Ureter (tissue), 1 donor: ENCODE measurements at places on chromosomes 11 and 22. TPM values are rescaled to one million over a fixed set of nuclear protein-coding genes. Genes with fewer than 3 reads are reported as not detected.

- DNase-seq: no peak
Observed at GRCh38 chr11:64450168-64450560, 91.2 kb downstream of the RPS6KA4 start.

GRCh38 chr22:19517171-19517500 lies 7.1 kb downstream of the CLDN5 start:
- no peak for DNase-seq

DNA sequence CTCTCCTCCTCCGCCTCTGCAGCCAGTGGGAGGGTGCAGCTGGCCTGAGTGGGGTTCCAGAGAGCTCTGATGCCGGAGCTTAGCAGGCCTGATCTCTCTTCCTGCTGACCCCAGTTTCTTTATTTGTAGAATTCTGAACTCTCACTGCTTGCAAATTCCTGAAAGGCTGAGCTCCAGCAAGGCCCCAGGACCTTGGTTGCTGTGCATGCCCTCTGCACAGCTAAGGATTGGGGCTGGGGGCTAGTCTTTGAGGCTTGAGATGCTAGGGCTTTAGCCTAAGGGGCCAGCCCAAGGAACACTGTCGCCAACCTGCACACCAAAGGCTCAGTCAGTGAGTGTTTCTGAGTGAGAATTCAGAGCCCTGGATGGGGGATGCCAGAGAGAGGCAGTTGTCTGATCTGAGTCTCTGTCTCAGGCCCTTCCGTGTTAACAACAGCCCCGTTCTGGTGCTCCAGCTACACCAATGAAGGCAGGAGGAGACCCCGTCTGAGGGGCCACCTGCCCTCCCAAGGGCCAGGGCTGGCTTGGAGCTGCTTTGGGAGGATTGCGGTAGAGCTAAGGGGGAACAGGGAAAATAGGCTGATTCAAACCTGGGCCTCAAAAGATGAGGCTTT lies 106.0 kb upstream of the LMO1 start:
- no peak for DNase-seq

Gene MPZL3
- total RNA-seq: 7.9 TPM

DNA sequence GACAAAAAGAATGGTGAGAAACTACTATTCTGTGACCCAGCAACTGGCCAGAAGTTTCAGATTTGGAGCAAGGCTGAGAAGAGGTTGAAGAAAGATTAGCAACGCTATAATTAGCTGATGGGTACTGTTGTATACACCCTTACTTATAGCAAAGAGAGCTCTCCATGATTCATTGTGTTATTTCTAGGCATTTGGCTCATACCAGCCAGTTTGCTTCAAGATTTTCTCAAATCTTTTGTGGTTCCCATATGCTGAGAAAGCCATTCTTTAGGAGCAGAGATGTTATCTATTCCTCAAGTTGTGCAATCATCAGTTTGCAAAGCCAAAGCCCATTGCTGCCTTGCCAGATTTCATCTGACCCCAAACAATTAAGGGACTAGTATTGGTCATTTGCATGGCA lies 179.4 kb downstream of the ETS1 start:
- DNase-seq: no peak

Gene SYT13
- total RNA-seq: not detected

GRCh38 chr22:32354360-32355351 lies 3.0 kb upstream of the RFPL3 start:
- DNase-seq: no peak

DNA sequence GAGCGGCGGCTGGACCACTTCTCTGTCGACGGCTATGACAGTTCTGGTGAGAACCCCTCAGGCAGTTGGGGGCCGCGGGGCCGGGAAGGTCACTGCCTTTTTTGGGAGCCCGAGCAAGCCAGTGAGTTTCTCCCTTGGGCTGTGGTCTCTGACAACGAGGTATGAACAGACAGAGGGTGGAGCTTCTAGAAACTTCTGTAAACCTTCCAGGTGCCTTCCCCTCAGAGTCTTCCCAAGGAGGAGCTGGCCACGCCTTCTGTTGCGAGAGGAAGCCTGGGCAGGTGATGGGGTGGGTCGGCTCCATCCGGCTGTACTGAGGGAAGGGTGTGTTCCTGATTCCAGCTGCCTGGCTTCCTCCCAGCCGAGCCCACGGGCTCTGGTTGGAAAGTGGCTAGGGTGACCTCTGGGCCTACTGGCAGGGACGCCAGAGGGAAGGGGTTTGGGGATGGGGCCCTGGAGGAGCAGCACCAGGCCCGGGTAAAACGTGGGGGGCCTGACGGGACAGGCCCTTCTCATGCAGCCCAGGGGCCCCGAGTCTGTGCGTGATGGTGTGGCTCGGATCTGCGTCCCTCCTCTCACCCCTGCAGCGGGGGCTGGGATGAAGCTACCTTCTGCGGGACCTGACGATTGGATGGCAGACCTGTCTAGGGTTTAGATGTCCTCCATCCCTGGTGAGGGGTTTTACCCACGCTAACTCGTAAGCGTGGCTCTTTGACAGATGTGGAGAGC lies 110.8 kb downstream of the KCNQ1OT1 start:
- peak; percentile 38 for DNase-seq

Gene C22orf23
- total RNA-seq: not detected

Gene DDI1
- total RNA-seq: not detected

Gene YPEL1
- 1.7 TPM for total RNA-seq

GRCh38 chr11:73465871-73466270 lies 89.7 kb downstream of the RELT start:
- DNase-seq: no peak

DNA sequence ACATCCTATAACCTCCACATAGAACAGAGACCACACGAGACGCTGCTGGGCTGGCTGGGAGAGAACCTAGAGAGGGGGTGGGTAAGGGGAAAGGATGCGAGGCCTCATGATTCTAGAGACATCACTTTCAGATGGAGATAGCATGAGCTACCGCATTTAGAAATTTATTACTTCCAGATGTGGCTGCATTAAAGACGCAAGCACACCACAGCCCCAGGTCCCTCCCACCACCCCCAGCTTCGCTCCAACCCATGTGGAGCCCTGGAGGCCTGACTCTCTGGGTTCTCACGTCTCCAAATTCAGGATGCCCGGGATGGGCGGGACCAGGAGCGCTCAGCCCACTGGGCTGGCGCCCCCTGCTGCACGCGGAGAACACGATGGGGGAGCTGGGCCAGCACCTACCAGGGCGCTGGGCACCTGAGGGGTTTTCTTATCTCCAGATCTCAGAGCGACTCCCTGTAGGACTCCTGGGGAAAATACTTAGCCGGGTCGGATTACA lies 13.6 kb downstream of the MRPL21 start:
- DNase-seq: peak; percentile 62

- peak; percentile 90 for DNase-seq
Observed at GRCh38 chr11:67277231-67277961, 11.1 kb downstream of the GRK2 start.

- no peak for DNase-seq
Observed at GRCh38 chr11:28922386-28922981, 814.3 kb downstream of the METTL15 start.

Gene IRAG1
- total RNA-seq: 75.5 TPM

DNA sequence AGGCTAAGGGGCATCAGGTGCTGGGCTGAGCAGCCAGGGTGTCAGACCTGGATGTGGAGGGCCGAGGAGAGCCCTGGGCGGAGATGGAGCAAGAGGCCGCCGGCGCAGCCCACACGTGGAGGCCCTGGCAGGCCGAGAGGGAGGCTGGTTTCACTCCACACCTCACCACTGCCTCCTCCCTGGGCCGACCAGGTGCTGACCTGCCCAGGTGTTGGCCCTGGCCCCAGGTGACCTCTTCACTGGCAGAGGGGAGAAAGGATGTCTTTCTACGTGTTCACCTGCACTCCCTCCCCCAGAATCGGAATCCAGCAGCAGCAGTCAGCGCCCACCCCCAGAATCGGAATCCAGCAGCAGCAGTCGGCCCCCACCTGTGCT lies 781 bp downstream of the ANO9 start:
- no peak for DNase-seq

GRCh38 chr11:126357055-126357962 lies 1.8 kb downstream of the ST3GAL4 start:
- DNase-seq: peak; percentile 42

DNA sequence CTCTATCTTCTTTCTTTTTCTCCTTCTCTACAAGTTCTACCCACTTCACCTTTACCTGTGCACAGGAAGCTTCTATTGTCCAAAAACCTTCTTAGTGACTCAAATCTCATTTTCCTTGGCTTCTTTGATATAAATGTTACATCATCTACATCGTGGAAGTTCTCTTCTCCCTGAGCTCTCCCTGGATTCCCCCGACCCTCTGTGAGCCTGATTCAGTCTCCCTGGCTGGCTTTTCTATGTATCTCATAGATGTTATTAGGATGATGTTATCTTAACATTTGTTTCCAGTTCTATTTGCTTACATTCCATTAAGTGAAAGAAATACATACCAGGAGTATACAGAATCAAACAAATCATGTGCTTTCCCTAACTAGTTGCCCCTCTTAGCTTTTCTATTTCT lies 235.8 kb upstream of the PITPNB start:
- no peak for DNase-seq

- no peak for DNase-seq
Observed at GRCh38 chr11:83088965-83089364, 17.3 kb upstream of the RAB30 start.

DNA sequence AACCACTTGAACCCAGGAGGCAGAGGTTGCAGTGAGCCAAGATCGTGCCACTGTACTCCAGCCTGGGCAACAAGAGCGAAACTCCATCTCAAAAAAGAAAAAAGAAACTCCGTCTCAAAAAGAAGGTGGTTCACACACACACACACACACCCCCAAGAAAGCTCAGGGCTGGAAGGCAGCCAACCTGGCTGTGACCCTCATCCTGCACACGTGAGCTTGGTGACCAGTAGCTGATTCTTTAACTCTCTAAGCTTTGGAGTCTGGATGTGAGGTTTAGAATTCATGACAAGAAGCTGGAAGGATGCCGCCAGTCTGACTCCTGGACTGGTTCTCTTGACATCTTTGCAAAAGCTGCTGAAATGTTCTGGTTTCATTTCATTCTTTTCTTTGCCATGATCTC lies 1.9 kb upstream of the RNH1 start:
- peak; percentile 42 for DNase-seq

Gene SYT12
- 4.8 TPM for total RNA-seq

Gene SAA4
- not detected for total RNA-seq

Gene SLC6A5
- total RNA-seq: not detected

Gene DCHS1
- total RNA-seq: 26.0 TPM

Gene PIH1D2
- total RNA-seq: 3.4 TPM

GRCh38 chr11:38384568-38384967 lies 1786.5 kb upstream of the RAG2 start:
- no peak for DNase-seq

- DNase-seq: no peak
Observed at GRCh38 chr22:49738006-49738405, 89.7 kb downstream of the BRD1 start.

Gene SLC22A8
- not detected for total RNA-seq

Gene RIMBP3C
- 0.29 TPM for total RNA-seq

Gene ZNF280B
- total RNA-seq: 1.5 TPM

GRCh38 chr11:134509381-134510232 lies 97.6 kb upstream of the B3GAT1 start:
- peak; percentile 39 for DNase-seq

Gene TSSK2
- total RNA-seq: not detected

- DNase-seq: no peak
Observed at GRCh38 chr11:79762279-79762921, 321.6 kb upstream of the TENM4 start.

GRCh38 chr11:96062134-96062533 lies 138.2 kb upstream of the MTMR2 start:
- DNase-seq: no peak

DNA sequence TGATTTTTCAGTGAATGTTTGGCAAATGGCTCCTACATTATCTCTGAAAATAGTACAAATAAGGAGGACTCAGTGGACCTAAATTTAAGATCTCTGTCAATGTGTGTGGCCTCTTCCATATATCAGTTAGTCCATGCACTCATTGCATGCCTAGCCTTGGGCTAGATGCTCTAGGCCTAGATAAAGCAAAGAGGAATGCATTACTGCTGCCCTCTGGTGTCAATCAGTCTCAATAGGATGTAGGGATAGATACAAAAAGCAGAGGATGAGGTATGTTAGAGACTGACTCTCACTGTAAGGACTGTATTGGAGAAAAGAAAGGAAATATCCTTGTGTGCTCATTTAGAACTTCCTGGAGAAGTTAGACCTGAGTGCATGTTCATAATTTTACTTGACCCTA lies 42.0 kb downstream of the MS4A2 start:
- DNase-seq: no peak

- no peak for DNase-seq
Observed at GRCh38 chr11:10305964-10306918, 1.4 kb downstream of the ADM start.

GRCh38 chr11:120335908-120336640 lies at the start of gene ARHGEF12:
TSS of gene ARHGEF12 (plus strand) at chr11:120336413. CDS start at chr11:120337244, 831 bp downstream.
- DNase-seq: peak; percentile 96

Gene MRGPRF
- 75.2 TPM for total RNA-seq

Gene EMID1
- 2.4 TPM for total RNA-seq

DNA sequence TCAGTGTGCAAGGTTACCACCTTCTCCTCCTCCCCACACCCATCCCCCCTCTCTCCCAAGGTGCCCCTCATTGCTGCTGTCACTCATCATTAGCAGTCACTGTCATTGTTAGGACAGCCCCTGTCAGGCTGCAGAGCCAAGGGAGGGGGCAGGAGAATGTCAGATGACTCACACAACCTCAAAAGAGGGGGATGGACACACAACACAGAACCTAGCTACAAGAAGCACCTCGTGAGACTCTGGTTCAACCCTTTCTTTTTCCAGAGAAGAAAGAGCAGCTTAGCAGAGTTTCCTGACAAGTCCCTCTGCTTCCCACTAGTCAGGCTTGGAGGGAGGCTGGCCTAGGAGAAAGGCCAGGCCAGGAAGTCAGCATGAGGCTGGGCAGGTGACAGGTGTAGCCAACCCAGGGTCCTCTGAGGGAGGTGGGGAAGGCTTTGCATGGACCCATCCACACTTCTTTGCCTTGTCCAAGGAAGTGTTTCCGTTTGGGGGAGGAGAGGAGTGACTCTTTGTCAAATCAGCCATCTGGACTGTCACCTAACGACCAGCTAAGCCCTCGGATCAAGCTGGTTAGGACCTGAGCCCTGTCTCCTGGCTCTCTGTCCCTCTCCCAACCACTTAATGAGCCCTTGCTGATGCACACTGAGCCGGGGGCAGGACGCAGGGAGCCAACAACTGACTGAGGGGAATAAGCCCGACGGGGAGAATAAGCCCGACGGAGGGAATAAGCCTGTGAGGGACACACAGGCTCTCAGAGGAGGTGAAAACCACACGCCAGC lies 18.3 kb downstream of the ADORA2A start:
- no peak for DNase-seq

DNA sequence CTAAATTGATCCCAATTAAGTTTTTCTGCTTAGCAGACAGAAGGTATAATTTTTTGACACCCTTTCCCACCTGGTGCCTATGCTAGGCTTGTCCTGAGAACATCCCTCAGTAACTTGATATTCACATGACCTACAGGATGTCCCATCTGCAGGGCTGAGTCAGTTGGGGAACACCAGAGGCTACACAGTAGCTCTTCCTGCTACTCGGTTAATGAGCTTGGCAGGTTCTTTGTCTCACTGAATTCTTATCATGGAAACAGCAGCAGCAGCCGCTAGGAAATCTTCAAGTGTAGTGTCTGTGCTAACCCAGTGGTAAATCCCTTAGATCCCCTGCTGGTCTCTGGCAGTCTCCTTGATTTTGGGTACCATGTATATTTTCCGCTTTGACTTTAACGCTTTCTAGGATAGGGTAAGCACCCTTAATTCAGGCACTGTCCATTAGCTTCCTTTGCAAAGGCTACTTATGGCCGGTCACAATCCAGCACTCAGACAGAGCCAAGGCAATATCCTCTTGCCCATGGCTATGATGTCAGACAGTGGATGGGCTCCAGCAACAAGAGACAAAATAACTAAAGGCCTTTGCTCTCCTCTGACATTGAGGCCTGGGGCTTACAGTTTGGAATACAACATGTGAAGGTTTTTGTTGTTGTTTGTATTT lies 8.5 kb downstream of the MRPL16 start:
- no peak for DNase-seq
